ENCODE measurements at places on chromosomes 1 and 21.

- DNase-seq = no peak
Measured at GRCh38 chr21:35994613-35995012, 65.7 kb downstream of the SETD4 start.

DNA sequence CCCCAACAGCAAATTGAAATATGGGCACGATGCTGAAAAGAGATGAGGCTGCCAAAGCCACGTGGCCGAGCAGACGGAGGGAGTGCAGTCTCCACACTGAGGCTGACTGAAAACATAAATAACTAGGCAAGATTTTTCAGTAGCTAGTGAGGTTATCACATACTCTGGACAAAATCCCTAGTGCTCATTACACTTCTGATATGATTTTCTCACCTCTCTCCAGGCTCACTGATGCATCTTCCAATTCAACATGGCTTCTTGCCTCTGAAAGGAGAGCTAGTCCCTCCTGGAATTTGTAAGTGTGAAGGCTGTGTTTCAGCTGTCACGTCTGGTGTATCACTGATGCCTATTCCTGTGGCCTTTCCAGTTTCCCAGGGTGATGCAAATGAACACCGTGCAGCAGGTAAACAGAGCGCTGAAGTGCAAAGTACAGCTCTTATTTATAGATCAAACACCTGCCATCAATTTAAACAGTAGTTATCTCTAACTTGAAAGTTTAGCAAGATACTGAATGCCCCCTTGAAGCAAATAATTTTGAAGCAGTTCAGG is 656.1 kb downstream of the KIF26B start:
- peak; percentile 45 for DNase-seq

DNA sequence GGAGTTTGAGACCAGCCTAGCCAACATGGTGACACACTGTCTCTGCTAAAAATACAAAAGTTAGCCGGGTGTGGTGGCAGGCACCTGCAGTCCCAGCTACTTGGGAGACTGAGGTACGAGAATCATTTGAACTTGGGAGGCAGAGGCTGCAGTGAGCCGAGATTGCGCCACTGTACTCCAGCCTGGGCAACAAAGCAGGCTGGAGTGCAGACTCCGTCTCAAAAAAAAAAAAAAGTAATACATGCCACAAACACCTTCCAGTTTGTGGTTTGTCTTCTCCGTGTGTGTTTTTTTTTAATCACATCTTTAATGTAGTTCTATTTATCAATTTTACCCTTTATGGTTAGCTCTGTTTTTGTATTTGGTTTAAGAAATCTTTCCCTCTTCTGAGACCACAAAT is 22.3 kb downstream of the POGZ start:
- no peak for DNase-seq

GRCh38 chr1:52556641-52557360 is 3.9 kb upstream of the TUT4 start:
- DNase-seq = no peak

- DNase-seq = no peak
Measured at GRCh38 chr1:94120570-94120901, 412 bp downstream of the ABCA4 start.

GRCh38 chr1:32876341-32877210 is 5.9 kb upstream of the FNDC5 start:
- DNase-seq = no peak

- DNase-seq = no peak
Measured at GRCh38 chr1:220879076-220879508, at the start of gene HLX. HLX (plus strand) TSS chr1:220879443; CDS start chr1:220879858, 415 bp downstream.

- no peak for DNase-seq
Measured at GRCh38 chr1:10459184-10459583, 9.4 kb downstream of the CORT start.

DNA sequence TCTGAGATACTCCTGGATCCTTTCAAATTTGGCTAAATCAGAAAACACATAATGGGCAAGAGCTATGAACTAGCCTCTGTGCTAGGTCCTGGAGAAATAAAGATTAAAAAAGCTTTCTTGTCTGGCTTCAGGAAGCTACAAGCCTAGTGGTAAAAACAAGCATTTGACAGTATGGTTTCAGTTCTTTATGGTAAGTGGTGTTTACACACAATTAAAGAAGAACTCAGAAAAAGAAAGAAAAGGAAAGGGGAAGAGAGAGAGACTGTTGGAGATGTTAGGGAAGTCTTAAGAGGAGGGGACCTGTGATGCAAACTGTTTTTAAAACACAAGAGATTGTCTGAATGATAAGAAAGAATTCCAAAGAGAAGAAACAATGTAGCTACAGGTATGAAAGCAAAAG is 1.8 kb downstream of the OR10J1 start:
- no peak for DNase-seq

GRCh38 chr1:31588751-31589515 is 12.6 kb downstream of the TINAGL1 start:
- DNase-seq = no peak

GRCh38 chr1:192958871-192959270 is 100.3 kb downstream of the UCHL5 start:
- DNase-seq = no peak

DNA sequence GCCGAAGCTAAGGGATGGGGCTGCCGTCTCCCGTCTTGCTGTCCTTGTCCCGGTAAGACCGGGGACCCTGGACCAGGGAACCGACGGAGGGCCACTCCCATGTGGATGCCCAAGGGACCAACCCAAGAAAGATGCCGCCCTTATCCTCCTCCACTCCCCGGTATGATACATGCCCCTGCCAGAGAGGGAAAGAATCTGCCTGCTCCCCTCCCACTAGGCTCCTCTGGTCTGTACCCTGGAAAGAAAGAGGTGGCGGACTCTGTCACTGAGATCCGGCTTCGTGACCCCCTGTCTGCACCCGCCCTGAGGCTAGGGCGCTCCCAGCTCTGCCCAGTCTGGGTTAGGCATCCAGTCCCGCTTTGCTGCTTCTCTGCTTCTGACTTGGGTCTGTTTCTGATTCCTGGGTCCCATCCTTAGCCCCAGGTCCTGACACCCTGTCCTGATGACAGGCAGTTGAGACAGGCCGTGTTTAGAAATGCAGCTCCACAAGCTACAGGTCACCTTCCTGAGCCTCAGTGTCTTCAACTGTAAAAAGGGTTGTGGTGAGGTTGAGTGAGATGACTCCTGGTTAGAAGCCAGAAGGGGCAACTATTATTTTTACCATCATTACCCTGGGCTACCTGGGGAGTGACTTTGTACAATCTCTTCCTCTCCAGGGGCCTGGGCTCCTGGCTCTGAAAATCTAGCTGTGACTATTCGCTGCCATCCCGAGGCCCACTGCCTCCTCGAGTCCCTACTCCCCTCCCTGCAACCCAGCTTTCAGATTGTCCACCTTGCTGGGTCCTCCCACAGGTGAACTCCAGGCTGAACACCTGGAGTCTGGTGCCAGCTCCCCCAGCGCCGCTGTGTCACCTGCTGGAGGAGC is 3.7 kb downstream of the MATN1 start:
- DNase-seq = no peak

DNA sequence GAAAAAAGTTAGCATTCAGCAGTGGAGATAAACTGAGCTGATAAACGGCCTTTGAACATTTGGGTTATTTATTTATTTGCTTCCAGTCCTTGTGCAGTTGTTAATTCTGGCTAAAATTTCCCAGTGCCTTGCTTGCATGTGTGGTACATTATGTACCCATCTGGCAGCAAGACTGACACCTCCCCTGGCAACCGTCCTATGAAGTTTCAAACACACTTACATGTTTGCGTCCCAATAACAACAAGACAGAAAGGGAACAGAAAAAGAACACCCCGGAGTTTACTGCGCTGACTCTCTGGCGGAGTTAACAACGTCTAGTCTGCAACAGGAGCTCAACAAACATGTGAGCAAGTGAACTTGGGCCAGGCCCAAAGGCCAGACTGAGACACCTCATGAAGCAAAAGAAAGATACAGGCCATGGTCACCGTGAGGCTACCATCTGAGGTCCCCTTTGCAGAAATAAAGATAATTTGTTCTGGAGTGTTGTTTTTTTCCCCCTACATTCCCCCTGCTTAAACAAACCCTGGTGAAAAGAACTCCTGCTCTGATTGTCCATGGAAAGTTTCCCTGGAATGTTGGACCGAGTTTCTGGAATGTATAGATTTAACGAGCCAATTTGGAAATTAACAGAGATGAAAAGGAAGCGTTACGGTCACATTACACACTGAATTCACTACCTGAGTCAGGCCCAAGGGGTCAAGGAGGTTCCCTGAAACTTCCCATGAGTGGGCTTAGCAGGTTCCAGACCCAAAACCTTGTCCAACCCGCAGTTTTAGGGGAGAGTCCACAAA is 33.4 kb downstream of the TRABD2B start:
- no peak for DNase-seq

GRCh38 chr21:19850157-19850556 is 1148.1 kb upstream of the NCAM2 start:
- no peak for DNase-seq

GRCh38 chr1:165914136-165914798 is 86.9 kb downstream of the UCK2 start:
- no peak for DNase-seq

DNA sequence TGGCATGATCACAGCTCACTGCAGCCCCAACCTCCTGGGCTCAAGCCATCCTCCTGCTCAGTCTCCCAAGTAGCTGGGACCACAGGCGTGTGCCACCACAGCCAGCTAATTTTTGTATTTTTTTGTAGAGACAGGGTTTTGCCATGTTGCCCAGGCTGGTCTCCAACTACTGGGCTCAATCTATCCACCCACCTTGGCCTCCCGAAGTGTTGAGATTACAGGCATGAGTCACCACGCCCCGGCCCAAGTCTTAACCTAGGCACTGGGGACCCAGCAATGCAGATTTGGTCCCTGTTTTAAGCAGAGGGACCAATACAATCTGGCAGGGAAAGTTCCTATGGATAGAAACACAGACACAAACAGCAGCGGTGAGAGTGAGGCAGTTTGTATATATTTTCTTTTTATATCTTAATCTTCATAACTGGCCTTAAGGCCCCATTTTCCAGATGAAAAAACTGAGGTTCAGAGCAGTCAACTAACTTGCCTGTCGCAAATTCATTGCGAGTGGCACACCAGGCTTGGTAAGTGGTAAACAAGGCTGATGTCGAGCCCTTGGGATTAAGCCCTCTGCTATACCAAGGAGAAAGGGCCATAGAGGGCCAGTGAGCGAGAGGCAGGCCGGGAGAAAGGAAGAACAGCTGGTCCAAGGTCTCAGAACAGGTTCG is 77.8 kb upstream of the TINAGL1 start:
- DNase-seq = no peak

DNA sequence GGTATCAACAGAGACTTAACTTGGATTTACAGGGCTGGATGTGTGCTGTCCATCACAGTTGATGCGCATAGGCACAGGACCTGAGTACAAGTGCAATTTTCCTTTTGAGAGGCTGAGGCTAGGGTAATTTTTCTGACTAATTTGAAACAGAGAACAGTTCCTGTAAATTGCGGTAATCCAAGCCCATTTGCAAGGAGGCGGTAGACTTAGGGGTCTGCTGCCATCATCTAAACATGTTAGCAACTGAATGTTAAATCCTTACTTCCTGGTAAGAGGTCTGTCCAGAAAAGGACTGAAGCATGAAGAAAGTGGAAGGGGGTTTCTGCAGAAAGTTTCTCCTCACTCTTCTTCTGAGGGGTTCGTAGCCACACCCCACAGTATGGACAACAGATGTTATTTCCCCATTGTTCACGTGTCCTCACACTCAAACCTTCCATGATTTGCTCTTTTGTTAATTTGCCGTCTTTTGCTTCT is 23.7 kb upstream of the C1orf198 start:
- no peak for DNase-seq

- DNase-seq = no peak
Measured at GRCh38 chr1:246155923-246156322, 351.2 kb downstream of the SMYD3 start.

GRCh38 chr1:168634951-168635532 is 58.6 kb downstream of the XCL1 start:
- DNase-seq = no peak

DNA sequence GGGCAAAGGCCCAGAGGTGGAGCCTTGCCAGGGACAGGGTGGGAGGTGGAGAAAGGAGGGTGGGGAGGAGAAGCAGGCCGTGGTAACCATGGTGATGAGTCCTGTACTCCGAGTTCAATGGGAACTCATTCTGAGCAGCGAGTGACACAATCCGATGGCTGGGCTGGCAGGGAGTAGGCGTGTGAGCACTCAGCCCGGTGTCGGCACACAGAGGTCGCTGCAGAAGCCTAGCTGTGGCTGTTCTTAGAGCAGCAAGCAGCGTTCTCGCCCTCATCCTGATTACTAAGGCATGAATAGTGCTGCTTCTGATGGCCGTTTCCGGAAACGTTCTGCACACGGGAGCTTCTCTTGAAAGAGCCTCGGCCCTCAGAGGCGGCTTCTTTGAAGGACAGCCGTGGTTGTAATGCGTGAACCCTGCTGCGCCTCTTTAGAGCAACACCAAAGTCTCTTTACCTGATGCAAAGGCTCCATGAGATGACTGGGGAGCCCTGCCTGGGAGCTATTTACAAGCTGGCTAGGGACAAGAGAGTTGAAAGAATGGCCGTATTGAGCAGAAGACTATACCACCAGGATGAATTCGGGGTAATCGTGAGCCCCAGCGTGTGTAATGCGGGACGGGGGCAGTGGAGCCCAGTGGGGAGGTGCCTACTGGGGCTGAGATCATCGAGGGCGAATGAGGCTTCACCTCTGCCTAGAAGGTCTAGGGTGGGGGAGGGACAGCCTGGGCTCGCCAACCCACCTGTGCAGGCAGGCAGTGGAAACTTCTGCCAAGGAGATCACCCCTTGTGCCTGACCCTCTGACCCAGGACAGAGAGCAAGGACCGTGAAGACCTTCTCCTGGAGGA is 72.8 kb upstream of the PAX7 start:
- DNase-seq = peak; percentile 17

- DNase-seq = no peak
Measured at GRCh38 chr1:92447033-92447681, 39.6 kb downstream of the GFI1 start.

GRCh38 chr1:247552231-247552630 is 3.3 kb downstream of the GCSAML start:
- DNase-seq = no peak

GRCh38 chr1:37258068-37258467 is 216.3 kb upstream of the ZC3H12A start:
- DNase-seq = no peak

- DNase-seq = no peak
Measured at GRCh38 chr1:207897188-207897587, 13.7 kb downstream of the CD34 start.

DNA sequence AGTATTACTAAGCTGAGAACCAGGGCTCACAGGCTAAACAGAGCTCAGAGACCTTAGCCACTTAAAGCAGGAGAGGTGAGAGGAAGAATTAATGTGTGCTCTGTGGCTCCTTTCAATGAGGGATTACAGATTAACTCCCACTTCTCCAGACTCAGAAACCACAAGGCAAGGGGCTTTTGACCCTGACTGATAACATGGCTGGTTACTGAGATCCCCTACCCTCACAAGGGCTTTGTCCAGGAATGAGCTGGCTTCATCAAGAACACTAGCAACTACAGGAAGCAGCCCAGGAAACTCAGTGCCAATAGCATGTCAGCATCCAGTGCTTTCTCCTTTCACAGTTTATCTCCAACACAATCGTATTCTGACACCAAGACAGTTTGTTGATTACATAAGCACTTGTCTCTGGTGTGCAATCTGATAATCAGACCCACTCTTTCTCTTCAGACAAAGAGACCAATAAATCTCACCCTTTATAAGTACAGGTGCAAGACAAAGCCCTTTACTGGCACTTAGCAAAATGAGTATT is 38.8 kb downstream of the ERI3 start:
- peak; percentile 74 for DNase-seq

- DNase-seq = no peak
Measured at GRCh38 chr1:98203466-98203865, 282.6 kb upstream of the DPYD start.

GRCh38 chr1:89149229-89149628 is 23.3 kb upstream of the GBP2 start:
- DNase-seq = no peak

- DNase-seq = no peak
Measured at GRCh38 chr1:17574516-17574915, 35.0 kb downstream of the ARHGEF10L start.
